ENCODE measurements at places on chromosomes 13 and 19. TPM values are rescaled to one million over a fixed set of nuclear protein-coding genes. Genes with fewer than 3 reads are reported as not detected.

Gene SLC6A16
- total RNA-seq = 3.2 TPM

Gene NLRP7
- total RNA-seq = 1.1 TPM

Gene TM9SF2
- total RNA-seq = 86.1 TPM

DNA sequence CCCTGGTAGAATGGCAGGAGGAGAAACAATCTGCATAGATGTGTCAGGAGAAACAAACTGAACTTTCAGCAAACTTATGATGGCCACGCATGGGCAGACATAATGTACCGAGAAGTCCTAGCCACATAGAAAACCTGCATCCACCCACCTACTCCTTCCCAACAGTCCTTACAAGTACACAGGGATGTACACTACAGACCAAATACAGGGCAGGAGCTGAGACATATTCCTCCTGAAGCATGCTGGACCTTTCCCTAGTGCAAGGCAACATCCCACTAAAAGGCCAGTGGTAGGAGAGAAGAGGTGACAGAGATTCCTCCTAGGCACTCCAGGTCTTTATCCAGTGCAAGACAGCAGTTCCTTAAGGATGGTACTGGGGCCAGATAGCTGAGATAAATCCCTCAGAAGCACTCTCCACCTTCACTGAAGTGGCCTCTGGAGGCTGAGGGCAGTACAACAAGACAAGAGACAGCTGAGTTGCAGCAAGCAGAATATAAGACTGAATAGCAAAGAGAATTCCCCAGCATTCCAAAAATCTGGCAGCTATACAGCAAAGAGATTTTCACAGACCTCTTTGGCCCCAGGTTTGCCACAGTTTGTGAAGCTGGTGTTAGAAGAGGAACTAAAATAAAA, 18.3 kb downstream of the VWA8 start:
- H3K27me3 ChIP-seq = no peaks in the 10 kb centered on the region
- no peak overlapping the region for H3K27ac ChIP-seq
- no peaks in the 10 kb centered on the region for H3K4me1 ChIP-seq
- H3K36me3 ChIP-seq = peaks cover 20% of the 10 kb centered on the region
- H3K4me3 ChIP-seq = no peak overlapping the region

DNA sequence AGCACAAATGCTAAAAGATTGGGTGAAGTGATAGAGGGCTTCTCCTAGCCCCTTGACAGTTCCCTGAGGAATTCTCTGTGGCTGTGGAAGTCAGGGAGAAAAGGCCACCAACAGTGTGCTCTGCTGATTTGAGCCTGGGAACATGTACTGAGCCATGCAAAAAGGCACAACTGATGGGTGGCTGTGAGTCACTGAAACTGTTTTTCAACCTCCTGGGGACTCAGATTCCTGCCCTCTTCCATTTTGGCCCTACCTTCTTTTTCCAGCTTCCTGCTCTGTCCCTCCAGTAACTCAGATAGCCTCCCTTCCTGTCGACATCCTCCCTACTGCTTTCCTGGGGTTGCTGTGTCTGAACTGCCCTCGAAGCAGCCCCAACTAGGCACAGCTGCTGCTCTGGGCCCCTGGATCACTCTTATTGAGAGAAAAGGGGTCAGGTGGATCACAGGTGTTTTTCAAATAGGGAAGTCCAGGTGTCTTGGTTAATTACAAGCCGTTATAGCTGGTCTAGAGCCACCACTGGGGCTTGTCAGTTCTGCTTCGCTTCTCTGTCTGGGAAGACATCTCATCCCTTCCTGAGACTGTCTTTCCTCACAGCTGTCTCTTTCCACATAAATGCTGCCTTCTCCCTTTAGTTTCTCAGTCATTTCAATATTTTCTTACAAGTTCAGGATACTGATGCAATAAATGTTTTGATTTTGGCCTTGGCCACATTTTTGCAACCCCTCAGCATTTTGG, 13.7 kb downstream of the FAM124A start:
- no peak for DNase-seq
- H3K4me3 ChIP-seq = no peak overlapping the region
- H3K36me3 ChIP-seq = peaks cover 74% of the 10 kb centered on the region
- H3K4me1 ChIP-seq = peaks cover 5% of the 10 kb centered on the region
- H3K27me3 ChIP-seq = no peaks in the 10 kb centered on the region

DNA sequence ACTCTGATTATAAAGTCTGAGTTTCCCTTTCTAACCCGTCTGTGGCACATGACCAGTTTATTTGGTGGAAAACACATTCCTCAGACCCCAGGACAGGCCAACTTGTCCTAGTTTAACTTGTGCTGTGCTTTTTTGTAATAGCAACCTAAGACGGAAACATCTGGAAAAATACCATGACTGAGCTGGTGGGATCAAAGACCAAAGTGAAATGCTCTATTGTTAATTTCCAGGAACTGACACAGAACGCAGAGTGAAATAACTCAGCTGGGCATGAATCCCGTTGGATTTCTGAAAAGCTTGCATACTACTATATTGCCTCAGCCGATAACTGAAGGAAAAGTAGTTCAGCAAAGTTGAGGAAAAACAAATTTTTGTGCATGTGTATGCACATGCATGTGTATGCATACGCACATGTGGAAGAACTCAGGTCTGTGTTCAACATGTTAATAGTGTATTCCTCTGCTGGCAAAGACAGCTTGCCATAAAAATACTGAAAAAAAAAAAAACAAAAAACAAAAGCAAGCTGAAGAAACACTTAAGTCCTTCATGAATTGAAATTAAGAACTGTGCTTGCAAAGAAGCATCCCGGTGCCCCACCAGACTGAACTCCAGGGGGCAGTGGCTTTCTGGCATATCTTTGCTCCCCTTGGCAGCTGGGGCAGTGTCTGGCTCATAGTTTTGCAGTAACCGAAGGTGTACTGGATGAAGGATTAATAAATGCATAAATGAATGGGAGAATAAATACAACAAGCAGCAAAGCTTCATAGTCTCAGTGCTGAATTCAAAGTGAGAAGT, 187.8 kb downstream of the LHFPL6 start:
- H3K4me3 ChIP-seq = no peak overlapping the region
- no peaks in the 10 kb centered on the region for H3K36me3 ChIP-seq

GRCh38 chr13:50282016-50282415, 266.8 kb downstream of the KCNRG start:
- H3K4me3 ChIP-seq = no peak overlapping the region
- H3K27ac ChIP-seq = no peak overlapping the region
- H3K36me3 ChIP-seq = peaks cover 13% of the 10 kb centered on the region

GRCh38 chr19:31111741-31112140, 237.5 kb downstream of the TSHZ3 start:
- no peak for DNase-seq
- H3K4me1 ChIP-seq = no peaks in the 10 kb centered on the region
- no peaks in the 10 kb centered on the region for H3K36me3 ChIP-seq
- no peaks in the 10 kb centered on the region for H3K27me3 ChIP-seq
- no peak overlapping the region for H3K27ac ChIP-seq
- H3K4me3 ChIP-seq = no peak overlapping the region

DNA sequence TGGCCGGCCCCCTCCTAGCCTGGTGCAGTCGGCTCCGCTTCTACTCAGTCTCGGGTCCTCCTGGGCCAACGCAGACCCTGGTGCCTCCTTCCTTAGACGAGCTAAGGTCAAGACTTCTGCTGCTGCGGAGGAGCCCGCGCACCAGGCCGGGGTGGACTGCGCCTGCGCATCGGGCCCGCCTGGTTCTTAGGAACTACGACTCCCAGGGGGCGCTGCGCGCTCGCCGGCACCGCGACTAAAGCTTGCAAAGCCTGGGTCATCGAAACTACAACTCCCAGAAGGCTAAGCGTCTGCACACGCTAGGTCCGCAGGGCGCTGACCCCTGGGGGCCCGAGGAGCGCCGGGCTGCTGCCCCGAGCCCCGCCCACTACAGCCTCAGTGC, at the start of gene ZNF835:
TSS of gene ZNF835 (minus strand) at position 145 of the 382 bp plus-strand sequence. CDS start 6,559 bp downstream, outside the sequence.
- H3K27ac ChIP-seq = no peak within 1 kb of the TSS
- peaks cover 16% of the 10 kb centered on the region for H3K36me3 ChIP-seq
- no peaks in the 10 kb centered on the region for H3K4me1 ChIP-seq
- H3K27me3 ChIP-seq = no peaks in the 10 kb centered on the region
- no peak for DNase-seq
- no peak within 1 kb of the TSS for H3K4me3 ChIP-seq

DNA sequence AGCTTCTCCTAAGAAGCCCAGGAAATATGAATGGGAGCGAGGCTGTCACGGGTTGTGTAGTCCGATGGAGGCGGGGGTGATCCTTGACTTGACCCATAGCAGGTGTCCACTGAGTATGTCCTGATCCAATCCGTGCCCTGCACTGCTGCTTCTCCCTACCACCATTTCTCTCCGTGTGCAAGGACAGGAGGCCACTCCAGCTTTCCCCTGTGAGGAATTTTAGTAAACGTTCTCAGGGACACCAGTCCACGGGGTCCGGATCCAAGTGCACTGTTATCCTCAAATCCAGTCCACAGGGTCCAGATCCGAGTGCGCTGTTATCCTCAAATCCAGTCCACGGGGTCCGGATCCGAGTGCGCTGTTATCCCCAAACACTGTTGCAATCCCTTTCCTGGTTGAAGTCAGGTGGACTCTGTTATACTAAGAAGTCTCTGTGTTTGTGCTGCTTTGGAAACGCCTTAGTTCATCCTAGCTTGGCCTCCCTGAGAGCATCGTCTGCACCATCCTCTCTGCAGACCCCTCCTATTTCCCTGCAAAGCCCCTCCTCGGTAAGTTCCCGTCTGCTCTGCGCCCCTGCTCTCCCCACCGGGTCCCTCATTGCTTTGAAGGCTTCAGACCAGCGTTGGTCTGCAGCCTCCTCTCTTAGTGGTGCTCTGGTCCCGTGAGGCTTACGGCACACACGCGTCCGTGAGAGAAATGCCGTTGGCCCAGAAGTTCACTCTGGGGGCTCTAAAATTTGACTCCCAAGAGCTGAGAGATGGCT, 303.5 kb downstream of the TEX29 start:
- H3K36me3 ChIP-seq = no peaks in the 10 kb centered on the region
- H3K4me3 ChIP-seq = no peak overlapping the region
- H3K27me3 ChIP-seq = no peaks in the 10 kb centered on the region

DNA sequence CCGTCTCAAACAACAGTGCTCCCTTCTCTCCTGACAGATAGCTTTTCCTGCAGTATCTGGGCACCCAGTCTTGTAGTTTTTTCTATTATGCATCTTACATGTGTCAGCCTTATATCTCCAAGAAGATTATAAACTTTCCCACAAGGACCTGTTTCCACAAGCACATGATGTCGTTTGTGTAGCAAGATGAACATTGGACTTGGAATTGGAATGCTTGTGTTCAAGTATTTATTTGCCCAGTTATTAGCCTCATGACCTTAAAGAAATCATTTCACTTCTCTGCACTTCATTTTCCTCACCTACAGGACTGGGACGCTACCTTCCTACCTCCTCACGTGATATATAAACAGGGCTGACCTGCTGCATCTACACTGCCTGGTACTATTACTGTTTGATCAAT, 21.5 kb downstream of the SHISA2 start:
- DNase-seq = no peak
- peaks cover 1% of the 10 kb centered on the region for H3K4me1 ChIP-seq
- no peak overlapping the region for H3K4me3 ChIP-seq
- no peak overlapping the region for H3K27ac ChIP-seq
- peaks cover 9% of the 10 kb centered on the region for H3K36me3 ChIP-seq
- H3K27me3 ChIP-seq = no peaks in the 10 kb centered on the region

- H3K4me1 ChIP-seq = no peaks in the 10 kb centered on the region
- DNase-seq = no peak
- H3K27ac ChIP-seq = no peak overlapping the region
- no peaks in the 10 kb centered on the region for H3K36me3 ChIP-seq
- H3K27me3 ChIP-seq = no peaks in the 10 kb centered on the region
Observed at GRCh38 chr19:40641281-40641680, 40.1 kb downstream of the LTBP4 start.

GRCh38 chr19:32748948-32749347, 29.4 kb downstream of the TDRD12 start:
- H3K36me3 ChIP-seq = no peaks in the 10 kb centered on the region
- DNase-seq = no peak
- no peak overlapping the region for H3K4me3 ChIP-seq
- H3K27me3 ChIP-seq = no peaks in the 10 kb centered on the region

Data from H9 (cell line).